GM13977 (cell line): ENCODE measurements at places on chromosomes 11 and 22.

GRCh38 chr11:115409691-115410220, 94.5 kb downstream of the CADM1 start:
- no peak for DNase-seq

GRCh38 chr11:133832991-133833897, 12.1 kb downstream of the SPATA19 start:
- DNase-seq: no peak

DNA sequence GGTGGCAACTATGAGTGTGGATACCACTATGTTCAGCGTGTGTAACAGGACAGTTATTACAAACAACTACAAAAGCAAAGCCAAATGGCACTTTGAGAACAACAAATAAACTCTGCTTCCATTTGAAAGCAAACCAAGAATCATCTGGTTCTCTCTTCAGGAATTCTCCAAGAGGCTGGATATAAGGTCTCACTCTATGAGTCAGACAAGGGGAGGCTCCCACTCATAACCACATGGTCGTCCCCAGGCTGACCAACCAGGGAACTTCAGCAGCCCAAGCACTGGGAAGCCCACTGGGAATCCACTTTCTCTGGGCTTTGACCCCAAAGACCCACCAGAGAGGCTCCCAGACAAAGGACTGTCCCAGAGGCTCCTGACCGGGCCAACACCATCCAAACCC, 35.3 kb downstream of the DGCR2 start:
- no peak for DNase-seq

DNA sequence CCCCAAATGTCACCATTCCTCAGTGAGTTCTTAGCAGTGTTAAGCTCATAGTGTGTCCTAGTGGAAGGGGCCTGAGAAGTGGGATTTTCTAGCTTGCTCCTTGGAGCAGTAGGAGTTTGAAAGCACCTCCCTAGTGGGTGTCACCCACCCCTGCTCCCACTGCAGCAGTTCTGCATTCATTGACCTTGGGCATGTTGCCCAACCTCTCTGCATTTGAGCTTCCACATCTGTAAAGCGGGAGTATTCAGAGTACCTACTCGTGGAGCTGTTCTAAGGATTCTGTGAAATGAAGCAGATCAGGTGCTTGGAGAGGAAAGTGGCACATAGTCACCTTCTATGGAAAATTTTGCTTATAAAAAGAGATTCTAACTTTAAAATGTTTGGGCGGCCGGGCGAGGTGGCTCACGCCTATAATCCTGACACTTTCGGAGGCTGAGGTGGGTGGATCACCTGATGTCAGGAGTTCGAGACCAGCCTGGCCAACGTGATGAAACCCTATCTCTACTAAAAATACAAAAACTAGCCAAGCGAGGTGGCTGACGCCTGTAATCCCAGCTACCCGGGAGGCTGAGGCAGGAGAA, 16.9 kb downstream of the LMO2 start:
- DNase-seq: no peak

GRCh38 chr22:49010901-49011300, 816.8 kb downstream of the BRD1 start:
- no peak for DNase-seq

- no peak for DNase-seq
Measured at GRCh38 chr22:41525450-41526225, 18.6 kb downstream of the POLR3H start.

GRCh38 chr22:40030026-40030757, 35.4 kb downstream of the FAM83F start:
- DNase-seq: no peak

DNA sequence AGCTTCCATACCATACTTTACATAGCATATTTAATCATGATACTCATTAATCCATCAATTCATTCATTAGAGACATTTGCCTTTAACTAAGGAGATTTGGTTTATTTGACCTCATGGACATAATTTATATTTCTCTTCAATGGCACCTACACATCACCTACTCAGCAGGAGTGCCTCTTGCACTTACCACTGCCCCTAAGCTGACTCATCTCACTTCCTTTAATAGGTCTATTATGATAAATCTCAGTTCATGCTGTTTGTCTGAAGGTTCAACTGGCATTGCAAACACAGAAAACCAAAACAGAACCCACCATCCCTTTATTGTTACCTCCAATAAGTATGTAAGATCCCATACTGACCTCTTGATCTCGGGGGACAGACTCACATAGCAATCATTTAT, 186.7 kb downstream of the LUZP2 start:
- DNase-seq: no peak

DNA sequence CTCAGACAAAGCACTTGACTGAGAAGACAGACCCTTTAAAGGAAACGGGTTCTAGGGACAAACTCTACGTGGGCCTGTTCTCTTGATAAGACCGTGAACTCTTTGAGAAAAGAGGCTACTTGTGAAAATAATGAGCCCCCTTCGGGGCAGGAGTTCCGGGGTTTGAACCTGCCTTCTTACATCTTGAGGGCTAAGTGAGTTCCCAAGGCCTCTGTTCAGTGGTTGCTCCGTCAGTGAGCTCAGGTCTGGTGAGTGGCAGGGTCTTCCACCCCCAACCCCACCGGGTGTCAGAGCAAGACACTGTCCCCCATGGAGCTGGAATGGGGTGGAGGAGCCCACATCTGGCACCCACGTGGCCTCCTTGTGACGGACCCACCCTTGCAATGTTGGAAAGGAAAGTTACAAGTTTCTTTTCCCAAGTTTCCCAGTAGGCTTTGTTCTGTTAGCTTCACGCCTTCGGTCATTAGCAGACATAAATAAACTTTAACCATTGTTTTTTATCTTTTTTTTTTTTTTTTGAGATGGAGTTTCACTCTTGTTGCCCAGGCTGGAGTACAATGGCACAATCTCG, 6.3 kb upstream of the SAMM50 start:
- DNase-seq: no peak

GRCh38 chr22:21635771-21636510, 3.4 kb downstream of the CCDC116 start:
- no peak for DNase-seq

- DNase-seq: no peak
Measured at GRCh38 chr11:119179342-119179741, 5.9 kb upstream of the NHERF4 start.

DNA sequence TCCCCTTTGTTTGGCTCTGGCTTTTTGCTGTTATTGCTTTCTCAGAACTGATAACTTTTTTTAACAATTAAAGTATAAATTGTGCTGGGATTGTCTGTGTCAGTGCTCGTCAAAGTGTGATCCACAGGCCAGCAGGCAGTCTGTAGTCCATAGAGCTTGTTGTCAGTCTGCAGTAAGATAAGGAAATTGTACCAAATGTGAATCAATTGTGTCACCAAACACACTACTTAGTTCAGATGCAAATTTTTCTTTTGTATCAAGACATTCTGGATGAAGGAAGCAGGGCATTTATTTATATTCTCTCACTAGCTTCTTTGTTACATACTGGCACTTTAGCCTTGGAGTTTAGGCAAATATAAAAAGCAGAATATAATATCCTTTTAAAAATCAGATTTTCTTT, 121.0 kb downstream of the WNT11 start:
- no peak for DNase-seq

DNA sequence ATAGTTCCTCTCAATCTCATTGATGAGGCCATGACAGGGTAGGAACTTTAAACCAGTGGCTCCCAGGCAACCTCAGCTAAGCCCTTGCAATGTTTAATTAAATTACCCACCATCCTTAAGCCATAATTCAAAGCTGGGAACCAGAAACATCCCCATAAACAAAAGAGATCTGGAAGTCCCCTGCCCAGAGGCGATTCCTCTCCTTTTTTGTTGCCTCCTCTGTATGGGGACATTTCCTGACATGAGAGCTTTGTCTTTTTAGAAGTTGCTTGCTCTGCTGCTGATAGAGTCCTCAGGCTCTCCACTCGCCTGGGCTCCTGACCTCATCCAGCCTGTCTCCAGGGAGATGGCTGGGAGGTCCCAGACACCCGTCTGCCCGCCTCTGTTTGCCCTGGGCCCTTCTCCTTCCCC, 3.2 kb downstream of the DTX4 start:
- DNase-seq: no peak
